ENCODE measurements at places on chromosomes 13 and 19.
A peak's percentile ranks its signal among the peaks of the same experiment; 100 is the strongest.

DNA sequence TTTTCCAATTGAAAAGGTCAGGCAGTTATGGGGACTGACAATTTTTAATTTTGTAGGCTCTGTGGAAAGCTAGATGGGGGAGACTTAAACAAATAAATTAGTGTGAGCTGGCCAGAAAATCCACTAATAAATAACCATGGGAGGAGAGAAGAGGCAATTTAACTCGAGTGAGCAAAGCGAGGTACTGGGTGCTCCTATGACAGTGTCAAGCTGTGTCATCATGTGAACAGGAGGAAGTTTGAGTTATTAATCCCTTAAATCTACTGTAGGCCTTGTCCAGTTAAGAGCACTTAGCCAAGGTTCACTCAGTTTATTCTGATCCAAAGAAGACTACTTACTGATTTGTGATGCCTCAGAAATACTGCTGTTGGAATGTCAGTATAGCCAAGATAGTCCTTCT lies 122.8 kb downstream of the OXGR1 start:
- DNase-seq = no peak

GRCh38 chr19:6216996-6217751 lies 62.6 kb downstream of the MLLT1 start:
- no peak for DNase-seq

DNA sequence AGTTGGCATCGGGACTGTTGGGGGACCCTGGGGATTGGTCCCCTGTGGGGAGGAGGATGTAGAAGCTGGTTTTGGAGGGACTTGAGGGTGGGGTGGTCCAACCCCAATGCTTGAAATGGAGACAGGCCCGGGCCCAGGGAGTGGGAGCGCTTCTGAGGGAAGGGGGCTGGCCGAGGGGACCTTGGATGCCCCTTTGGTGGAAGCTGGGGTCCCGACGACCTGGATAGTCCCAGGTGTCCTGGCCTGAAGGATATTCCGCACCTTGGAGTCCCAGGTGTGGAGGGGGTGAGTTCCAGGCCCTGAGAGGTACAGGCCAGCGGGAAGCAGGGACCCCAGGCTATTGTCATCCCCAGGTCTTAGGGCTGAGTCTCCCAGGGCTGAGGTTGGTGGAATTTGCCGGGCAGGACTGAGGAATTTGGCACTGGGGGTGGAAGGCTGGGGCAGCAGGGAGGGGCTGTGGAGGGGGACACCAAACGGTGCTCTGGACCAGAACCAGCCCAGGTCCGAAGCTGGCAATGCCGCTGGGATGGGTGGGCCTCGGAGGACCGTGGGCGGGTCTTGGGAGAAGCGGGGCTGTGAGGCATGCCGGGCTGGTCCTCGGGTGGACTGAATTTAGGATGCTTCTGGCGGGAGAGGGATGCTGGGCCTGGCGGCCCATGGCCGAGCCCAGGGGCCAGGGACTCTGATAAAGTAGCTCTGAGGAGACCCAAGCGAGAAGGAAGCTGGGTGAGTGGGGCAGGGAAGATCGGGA lies 1.8 kb downstream of the HDGFL2 start:
- DNase-seq = no peak

DNA sequence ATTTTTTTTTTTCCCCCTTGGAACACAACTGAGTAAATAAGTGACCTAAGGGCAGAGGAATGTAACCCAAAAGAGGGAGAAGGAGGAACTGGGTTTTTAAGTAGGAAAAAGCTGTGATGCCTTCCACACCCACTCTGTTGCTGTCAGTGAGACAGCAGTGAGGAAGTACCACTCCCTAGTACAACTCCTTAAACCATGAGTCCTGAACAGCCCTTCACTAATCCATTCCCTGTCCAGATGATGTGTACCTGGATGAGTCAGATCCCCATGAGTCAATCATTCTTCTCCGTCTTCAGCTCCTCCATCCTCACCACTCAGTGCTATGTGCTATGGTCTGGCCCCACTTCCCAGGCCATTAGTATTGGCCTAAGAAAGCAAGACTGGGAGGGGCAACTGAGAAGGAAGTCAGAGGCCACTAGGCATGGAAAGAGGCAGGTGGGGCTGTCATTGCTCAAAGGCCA lies 12.9 kb upstream of the CXCL17 start:
- no peak for DNase-seq

- no peak for DNase-seq
Measured at GRCh38 chr19:44823373-44823698, 14.4 kb downstream of the BCAM start.

- peak; percentile 38 for DNase-seq
Measured at GRCh38 chr19:7010722-7011593, 10.3 kb downstream of the MBD3L2B start.

DNA sequence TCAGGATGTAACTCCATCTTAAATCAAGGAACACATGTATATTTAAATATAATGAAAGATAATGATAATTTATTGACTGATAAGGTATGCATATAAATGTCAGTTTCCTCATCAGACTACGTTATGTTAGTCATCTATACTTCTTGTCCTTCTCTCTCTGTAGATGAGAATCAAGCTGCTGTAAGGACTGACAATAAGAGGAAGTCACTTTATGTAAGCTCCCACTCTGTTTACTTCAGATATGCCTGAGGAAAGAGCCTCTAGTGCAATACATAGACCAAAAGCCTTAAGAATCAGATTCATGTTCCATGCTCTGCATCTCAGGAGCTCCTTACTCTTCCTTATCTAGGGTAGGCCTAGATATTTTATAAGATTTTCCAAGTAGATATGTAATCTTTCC lies 9.6 kb upstream of the SLITRK6 start:
- no peak for DNase-seq

- DNase-seq = no peak
Measured at GRCh38 chr13:42865768-42866102, 84.4 kb downstream of the FAM216B start.

DNA sequence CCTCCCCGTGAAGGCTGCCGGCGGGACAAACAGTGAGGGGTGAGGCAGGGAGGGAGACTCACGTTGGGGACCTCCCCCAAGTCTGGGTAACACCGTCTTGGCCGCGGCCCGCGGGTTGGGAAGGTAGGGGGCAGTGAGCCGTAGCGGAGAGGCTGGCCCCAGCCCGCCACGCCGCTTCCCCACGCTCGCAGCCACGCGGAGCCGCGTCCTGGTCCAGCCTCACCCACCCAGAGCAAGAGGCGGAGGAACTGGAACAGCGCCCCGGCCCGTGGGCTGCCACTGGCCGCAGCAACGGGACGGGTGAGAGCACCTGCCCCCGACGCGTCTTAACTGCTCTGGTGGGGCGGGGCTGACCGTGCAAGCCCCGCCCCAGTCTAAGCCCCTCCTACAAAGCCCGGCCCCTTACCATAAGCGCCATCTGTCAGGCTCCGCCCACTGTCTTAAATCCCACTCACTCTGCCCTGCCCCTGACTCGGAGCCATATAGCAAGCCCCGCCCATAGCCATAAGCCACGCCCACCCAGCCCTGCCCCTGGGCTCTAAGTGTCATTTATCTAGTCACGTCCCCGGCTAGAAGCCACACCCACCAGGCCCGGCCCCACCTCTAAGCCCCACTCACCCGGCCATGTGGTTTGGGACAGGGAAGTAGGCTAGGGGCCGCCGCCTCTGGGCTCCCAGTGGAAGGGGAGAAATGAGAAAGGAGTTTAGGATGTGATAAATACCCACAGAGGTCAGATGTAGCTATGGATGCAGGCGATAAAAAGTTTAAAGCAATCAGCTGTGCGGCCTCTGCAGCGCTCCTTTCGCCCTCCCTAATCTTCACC lies 2.1 kb upstream of the CCL25 start:
- peak; percentile 19 for DNase-seq
